Cortex of kidney (tissue), 1 donor: ENCODE measurements at places on chromosomes 6 and 20.

GRCh38 chr6:56193846-56194245 is 53.5 kb downstream of the COL21A1 start:
- DNase-seq, result no peak

DNA sequence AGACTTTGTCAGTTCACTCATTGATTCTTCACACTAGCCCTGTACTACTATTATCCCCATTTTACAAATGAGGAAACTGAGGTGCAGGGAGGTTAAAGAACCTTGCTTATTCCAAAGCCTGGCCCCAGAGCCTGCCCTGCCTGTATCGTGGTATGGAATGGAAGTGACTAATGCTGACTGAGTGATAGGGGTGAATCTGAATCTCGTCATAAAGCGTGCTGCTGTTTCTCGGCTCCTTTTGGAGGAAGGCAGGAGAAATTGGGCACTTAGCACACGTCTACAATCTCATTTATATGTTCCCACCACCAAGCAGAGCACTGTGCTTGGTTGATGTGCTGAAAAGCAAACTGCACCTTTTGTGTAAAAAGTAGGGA is 17.1 kb downstream of the GFRA4 start:
- DNase-seq, result no peak

DNA sequence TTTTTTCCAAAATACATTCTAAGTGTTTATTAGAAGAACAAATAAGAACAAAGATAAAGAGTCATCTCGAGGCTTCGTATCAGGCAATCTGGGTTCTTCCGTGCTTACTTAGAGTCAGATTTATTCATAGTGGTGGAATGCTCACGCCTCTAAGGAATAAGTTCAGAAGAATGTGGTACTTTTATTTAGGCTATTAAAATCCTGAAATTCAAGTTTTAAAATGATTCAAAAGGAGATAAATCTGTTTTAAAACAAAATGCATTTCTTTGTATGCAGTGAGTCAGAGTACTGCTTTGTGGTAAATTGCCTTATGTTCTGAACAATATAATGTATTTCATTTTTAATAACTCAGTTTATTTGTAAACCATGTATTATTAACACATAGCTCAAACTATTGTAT is 89.1 kb downstream of the FUT9 start:
- DNase-seq, result no peak

GRCh38 chr6:135884136-135884535 is 32.6 kb downstream of the PDE7B start:
- DNase-seq, result no peak
